NAMALWA (cell line): ENCODE measurements at places on chromosomes 5 and 9.

DNA sequence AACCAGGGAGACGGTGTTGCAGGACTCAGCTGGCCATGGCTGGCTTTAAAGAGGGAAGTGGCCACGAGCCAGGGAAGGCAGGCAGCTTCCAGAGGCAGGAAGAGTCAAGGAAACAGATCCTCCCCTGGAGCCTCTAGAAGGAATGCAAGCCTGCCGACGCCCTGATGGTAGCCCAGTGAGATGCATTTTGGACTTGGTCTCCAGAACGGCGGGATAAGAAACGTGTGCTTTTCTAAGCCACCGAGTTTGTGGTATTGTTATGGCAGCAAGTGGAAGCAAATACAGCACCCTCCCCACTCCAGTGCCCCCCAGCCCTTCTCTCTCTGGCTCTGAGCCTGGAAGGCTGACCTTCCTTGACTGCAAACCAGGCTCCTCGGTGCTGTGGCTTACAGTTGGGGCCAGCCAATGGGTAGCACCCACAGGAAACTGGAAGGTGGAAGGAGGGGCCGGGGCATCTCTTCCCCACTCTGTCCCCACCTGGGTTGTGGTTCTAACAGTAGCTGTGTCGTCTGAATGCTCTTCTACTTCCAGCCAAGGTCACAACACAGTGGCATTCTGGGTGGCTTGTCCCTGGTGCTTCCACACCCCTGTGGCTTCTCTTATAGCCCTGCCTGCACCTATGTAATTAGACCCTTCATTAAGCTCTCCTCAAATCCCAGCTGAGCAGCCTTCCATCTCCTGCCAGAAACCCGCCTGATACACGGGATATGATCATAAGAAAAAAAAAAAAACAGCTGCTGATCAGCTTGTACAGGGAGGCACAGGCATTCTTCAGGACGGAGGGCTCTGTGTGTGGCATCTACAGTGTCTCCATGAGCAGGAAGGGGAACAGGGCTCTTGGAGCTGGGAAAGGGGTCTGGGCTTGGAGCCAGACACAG lies 29.9 kb upstream of the UNC5A start:
- DNase-seq = no peak

DNA sequence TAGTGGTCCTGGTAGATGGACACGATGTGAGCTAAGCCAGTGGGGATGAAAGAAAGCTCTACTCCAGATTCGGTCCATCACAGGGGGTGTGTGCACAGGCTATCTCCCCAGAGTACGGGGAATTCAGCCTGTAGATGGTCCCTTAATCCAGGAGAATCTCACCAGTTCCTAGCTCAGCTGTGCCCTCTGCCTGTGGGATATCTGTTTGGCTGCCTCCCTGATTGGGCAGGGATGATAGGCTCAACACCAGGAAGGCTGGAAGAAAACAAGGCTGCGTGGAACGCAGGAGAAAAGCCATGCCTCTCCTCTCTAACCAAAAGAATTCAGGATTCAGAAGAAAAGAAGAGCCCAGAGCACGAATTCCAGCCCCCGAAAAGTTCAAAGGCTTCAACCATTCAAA lies 40.9 kb downstream of the VLDLR start:
- no peak for DNase-seq

DNA sequence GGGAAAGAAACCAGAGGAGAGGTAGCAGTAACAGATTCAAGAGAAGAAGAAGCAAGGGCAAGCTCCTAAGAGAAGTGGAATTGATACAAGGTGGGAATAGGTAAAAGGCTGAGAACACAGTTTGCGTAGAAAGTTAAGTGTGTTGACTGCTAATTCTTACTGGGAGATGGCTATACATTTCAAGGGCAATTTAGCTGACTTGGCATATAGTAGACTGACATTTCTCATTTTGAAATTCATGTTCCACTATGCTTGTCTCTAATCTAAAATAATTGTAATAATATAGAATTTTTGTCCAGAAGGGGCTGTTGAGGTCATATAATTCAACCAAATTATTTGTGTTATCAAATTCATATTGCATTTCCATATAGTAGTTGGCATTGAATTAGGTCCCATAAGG lies 144.0 kb downstream of the ATG10 start:
- DNase-seq = no peak

DNA sequence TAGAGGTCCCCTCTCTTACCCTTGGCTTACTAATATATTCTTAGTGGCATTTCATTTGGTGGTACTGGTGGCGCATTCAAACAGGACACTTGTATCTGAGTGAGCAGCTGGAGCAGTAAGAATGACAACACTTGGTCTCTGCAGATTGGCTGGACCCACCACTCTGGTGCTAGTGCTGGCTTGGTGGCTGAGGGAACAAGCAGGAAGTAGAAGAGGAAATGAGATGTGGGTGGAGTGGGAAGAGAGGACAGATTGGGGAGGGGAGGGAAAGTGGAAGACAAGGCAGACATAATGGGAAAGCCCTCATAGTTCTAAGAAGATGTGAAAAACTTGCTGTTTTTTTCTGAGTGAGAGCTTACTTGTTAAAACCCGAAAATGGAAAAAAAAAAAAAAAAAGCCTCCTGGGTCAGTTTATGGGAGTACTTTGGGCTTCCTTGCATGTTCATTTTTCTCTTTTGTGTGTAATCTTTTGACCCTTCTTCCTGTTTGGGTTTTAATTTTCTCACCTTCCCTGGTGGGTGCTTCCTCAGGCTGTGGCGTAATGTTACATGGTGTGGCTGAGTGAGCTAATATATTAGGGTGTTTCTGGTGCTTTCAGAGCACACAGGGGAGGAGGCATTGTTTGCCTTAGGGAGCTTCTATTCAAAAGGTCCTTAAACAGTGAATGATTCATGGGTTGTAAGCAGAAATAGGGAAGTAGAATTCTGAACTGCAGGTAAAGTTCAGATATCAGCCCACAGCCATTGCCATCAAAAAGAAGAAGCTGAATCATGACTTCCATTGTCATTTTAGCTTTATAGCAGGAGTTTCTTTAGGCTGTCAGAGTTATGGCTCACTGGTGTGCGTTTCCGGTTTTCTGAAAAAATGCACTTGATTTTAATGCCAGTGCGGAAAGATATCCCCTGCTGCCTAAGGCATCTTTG lies 52.3 kb downstream of the TLE4 start:
- peak; percentile 42 for DNase-seq

DNA sequence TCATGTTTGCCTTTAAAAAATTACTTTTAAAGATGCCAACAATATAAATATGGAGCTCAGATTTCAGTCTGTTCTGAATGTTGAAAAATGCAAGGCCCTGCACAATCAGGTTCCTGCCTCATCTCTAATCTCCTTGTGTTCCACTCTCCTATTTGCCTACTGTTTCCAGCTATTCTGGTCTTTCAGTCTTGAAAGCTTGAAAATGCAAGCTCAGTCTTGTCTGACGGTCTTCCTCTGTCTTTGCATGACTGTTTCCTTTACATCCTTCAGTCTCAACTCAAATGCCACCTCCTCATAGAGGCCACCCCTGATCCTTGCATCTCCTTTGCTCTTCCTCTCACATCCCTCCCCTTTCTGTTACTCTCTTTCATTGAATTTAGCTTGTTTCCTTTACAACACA lies 354.9 kb downstream of the KIF4B start:
- DNase-seq = no peak

- no peak for DNase-seq
Observed at GRCh38 chr5:9062873-9063272, 483.0 kb downstream of the SEMA5A start.

DNA sequence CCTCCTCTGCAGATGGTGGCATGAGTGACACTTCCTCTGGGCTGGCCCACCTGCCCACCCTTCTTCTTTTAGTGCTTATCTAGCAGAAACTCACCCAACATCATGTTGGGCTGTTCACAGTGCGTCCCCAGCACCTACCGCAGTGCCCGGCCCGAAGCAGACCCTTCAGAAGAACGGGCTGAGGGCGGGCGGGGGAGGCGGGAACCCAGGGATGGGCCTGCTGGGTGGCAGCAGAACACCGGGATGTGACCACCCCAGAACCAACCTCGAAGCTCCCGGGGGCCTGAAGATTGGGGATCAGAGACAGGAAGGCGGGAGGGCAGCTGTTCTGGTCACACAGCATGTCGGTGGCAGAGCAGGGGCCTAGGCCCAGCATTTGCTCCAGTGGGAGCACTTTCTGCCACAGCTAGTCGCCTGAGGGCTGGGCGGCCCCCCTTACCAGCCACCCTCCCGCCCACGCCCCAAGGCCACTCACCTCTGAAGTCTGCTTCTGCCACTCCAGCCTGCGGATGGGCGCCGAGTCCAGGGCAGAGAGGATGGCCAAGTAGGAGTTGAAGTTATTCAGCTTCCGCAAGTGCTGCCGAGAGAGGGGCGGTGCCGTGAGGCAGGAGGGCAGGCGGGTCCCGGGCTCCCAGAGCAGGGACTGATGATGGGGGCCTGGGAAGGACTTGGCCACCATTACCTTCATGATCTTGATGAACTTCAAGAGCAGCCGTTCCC lies 38.7 kb downstream of the PRRT1B start:
- DNase-seq = no peak

GRCh38 chr9:22214021-22214420 lies 204.9 kb upstream of the CDKN2B start:
- no peak for DNase-seq

GRCh38 chr9:6439051-6439703 lies 26.2 kb downstream of the UHRF2 start:
- DNase-seq = no peak
